ENCODE measurements at places on chromosomes 3 and 15.

DNA sequence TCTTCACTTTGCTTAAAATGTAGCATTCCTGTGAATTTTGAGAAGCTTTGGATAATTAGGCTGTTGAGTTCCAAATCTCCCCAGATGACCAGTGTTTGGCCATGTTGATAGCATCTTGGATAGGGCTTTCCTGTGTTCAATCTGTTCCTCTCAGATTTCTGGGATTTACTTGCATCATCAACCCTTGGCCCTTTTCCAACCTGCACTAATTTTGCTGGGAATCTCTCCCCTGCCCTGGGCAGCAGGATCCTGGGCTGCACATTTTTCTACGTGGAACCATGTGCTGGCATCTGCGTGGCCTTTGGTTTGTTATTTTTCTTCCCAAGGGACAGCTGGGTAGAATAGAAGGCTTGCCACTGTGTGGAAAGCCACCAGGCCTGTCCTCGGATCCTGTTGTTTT, 75.4 kb upstream of the PLXNA1 start:
- DNase-seq, result no peak

GRCh38 chr3:197750396-197750831, 731 bp downstream of the FYTTD1 start:
- peak; percentile 84 for DNase-seq

GRCh38 chr3:110454066-110454465, 617.5 kb upstream of the NECTIN3 start:
- DNase-seq, result no peak

DNA sequence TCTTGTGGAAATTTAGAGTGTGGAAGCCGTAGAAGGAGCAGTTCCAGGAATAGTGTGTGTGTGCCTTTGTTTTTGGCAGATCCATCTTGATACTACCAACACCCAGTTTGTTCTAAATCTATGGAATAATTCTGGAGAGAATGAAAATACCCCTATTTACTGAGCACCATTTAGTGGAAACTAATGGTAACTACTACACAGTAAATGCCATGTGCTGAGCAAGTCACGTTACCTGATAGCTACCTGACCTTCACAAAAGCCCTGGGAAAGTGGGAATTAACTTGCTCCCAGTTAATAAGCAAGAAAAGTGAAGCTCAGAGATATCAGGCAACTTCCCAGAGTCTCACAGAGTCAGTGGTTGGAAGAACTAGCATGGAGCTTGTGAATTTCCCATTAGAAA, 137.7 kb downstream of the ARPP21 start:
- DNase-seq, result no peak

Measured in muscle of leg (tissue), 16 donors.